ENCODE measurements at places on chromosomes 5 and 9. TPM values are rescaled to one million over a fixed set of nuclear protein-coding genes. Genes with fewer than 3 reads are reported as not detected.

DNA sequence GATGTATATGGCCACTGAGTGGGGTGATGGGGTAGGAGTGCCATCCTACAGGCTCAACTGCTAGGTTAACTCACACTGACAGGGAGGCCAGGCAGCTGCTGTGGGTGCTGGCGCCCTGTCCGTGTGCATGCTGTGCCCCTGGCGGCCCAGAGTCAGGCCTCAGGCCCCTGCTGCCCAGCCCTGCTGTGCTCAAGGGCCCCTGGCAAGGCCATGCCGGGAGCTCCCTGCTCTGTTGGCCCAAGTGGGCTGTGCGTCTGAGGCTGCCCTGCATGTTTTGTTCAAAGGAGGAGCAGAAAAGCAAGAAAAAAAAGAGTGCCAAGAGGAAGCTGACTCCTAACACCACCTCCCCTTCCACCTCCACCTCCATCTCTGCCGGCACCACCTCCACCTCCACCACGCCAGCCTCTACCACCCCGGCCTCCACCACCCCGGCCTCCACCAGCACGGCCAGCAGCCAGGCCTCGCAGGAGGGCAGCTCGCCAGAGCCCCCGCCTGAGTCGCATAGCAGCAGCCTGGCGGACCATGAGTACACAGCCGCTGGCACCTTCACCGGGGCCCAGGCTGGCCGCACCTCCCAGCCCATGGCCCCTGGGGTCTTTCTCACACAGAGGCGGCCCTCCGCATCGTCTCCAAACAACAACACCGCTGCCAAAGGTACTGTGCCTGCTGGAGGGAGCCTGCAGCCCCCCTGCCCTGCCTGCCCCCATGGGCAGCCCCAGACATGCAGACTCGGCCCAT lies 100.1 kb downstream of the PHF2 start:
- DNase-seq = no peak

GRCh38 chr9:113886466-113886865 lies 10.4 kb downstream of the ZNF618 start:
- no peak for DNase-seq

DNA sequence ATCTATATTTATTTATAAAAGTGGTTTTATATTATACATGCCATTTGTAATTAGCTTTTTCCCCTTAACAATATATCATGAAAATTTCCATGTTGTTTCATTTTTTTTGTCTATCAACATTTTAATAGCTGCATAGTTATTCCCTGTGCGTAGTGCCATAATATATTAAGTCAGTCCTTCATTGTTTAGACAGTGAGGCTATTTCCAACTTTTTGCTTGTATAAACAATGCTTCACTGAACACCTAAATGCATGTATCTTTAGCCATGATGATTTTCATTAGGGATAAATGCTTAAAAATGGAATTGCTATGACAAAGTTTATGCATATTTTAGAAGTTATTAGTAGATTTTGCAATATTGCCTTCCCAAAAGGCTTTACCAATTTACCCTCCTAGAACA lies 80.7 kb upstream of the STC2 start:
- DNase-seq = no peak

GRCh38 chr9:82101475-82101874 lies 112.9 kb downstream of the SPATA31D1 start:
- no peak for DNase-seq

GRCh38 chr9:70165006-70165602 lies 93.7 kb upstream of the SMC5 start:
- DNase-seq = no peak

DNA sequence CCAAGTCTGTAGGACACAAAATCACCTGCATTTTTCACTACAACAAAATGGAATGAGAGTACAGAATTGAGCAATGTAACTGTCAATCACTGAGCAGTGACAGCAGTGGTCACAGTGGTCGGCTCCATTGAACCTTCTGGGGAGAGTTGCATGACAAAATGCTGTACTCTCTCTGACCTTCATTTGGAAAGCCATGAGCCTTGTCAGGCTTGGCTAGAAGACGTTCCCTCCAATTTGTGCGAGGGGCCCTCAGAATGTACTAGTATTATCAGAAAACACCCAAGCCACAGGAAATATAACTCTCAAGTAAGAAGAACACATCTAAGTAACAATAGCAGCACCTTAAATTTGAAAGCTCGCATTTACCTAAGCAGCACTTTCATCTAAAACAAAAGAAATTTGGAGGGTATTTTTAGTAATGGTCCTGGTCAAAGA lies 425.6 kb upstream of the MEF2C start:
- no peak for DNase-seq

GRCh38 chr9:1007312-1007711 lies 30.9 kb downstream of the DMRT3 start:
- no peak for DNase-seq

DNA sequence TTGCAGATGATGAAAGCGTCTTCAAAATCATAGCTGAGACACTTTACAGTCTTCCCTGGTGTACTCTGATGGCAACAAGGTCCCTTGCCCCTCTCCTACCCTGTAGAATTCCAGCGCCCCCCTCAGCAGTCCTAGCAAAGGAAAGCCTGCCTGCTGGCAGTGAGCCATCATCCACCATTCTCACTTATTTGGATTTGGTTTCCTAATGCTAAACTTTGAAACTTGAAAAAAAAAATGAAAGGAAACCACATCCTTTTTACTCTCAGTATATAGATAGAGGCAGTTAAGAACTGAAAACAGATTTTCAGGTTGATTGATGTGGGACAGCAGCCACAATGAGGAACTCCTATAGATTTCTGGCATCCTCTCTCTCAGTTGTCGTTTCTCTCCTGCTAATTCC lies at the start of gene GZMA:
TSS of gene GZMA (plus strand) at position 299 of the 400 bp plus-strand sequence. CDS start at position 336, 37 bp downstream.
- DNase-seq = no peak

DNA sequence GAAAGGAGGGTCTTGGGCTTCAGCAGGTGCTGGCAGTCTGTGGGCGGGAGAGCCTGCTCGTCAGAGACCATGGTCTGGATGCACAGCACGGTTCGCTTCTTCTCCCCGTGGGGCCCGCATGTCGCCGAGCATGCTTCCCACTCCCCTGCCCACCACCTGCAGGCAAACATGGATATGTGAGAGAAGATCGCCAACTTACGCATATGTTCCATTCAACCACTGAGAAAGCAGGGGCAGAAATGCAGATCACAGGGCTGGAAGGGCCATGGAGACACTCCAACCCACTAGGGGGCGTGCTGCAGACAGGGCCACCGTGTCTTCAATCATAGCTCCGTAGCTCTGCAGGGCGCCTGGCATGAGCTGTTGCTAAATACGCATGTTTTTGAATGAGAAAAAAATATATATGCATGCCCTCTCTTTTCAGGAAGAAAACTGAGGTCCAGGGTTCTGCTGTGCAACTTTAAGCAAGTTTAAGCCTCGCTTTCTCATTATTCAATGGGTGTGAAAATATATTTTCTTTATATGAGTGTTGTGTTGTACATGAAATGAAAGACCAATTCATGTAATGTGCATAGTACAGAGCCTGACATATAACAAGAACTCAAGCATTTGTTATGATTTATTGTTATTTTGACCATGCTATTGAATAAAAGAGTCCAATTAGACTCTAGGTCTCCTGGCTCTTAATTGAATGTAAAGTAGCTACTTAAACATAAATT lies 148.0 kb downstream of the TARS1 start:
- DNase-seq = no peak

DNA sequence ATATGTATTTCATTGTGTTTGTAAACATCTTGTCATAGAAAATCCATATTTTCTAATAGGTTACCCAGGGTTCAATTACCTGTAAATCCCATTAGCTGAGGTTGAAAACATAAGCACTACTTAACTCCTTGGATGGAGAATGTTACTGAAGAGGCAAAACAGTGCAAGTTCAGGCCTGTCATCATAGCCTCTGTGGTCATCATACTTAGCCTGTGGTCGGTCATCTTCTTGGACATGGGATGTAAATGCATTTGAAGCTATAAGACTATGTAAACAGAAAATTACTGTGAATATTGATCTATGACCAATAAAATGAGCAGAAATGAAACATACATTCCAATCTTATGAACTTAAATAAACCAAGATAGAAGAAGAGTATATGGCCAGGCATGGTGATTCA lies 164.7 kb downstream of the CHSY3 start:
- no peak for DNase-seq

- no peak for DNase-seq
Observed at GRCh38 chr9:112371060-112371459, 8.8 kb upstream of the HSDL2 start.

GRCh38 chr5:76062502-76063041 lies 20.6 kb upstream of the SV2C start:
- no peak for DNase-seq

GRCh38 chr5:175214152-175214551 lies 229.8 kb downstream of the DRD1 start:
- DNase-seq = no peak

Gene INSL6
- polyA plus RNA-seq = 0.63 TPM

Gene SKP2
- polyA plus RNA-seq = 44.9 TPM

Gene CYSRT1
- 2.4 TPM for polyA plus RNA-seq

Gene PCDHA4
- 0.14 TPM for polyA plus RNA-seq

Gene GRM6
- 0.81 TPM for polyA plus RNA-seq

Gene FBN2
- 41.0 TPM for polyA plus RNA-seq

Measured in forelimb muscle (tissue), 1 donor.